Epithelial cell of umbilical artery (primary cell): ENCODE measurements at places on chromosomes 6 and 20. TPM values are rescaled to one million over a fixed set of nuclear protein-coding genes. Genes with fewer than 3 reads are reported as not detected.

The GRM4 gene
- not detected in 2 replicates for total RNA-seq

The CD109 gene
- 34.0 and 35.1 TPM in 2 replicates for total RNA-seq

The SSTR4 gene
- total RNA-seq: not detected in 2 replicates

The JAG1 gene
- 82.5 and 98.8 TPM in 2 replicates for total RNA-seq

The RIPOR3 gene
- under 0.01 and 0.76 TPM in 2 replicates for total RNA-seq

The STMN3 gene
- 0.32 and 0.76 TPM in 2 replicates for total RNA-seq

The DLL1 gene
- 0.65 and 1.7 TPM in 2 replicates for total RNA-seq

The TPX2 gene
- 45.8 and 58.2 TPM in 2 replicates for total RNA-seq

The STMND1 gene
- not detected in 2 replicates for total RNA-seq

The TAPBP gene
- total RNA-seq: 37.7 and 46.4 TPM in 2 replicates

The MYMX gene
- under 0.01 TPM in 1 of 2 replicates, not detected in the other for total RNA-seq

The CCN5 gene
- total RNA-seq: not detected in 2 replicates

The VSX1 gene
- not detected in 2 replicates for total RNA-seq

The ZNF165 gene
- total RNA-seq: 0.46 and 0.65 TPM in 2 replicates

The TAF4 gene
- total RNA-seq: 2.3 and 3.6 TPM in 2 replicates

The TMEM170B gene
- 3.6 and 6.1 TPM in 2 replicates for total RNA-seq

The MMP24 gene
- 0.32 and 0.46 TPM in 2 replicates for total RNA-seq

The SLC32A1 gene
- total RNA-seq: not detected in 2 replicates

The PTGIS gene
- 0.97 and 2.4 TPM in 2 replicates for total RNA-seq

The BTN1A1 gene
- not detected in 2 replicates for total RNA-seq

The PRPH2 gene
- under 0.01 and 0.30 TPM in 2 replicates for total RNA-seq

The SRPK1 gene
- total RNA-seq: 96.5 and 117 TPM in 2 replicates

The SIRPB1 gene
- total RNA-seq: 0.32 TPM in 1 of 2 replicates, not detected in the other

The FOXC1 gene
- total RNA-seq: 4.7 and 5.2 TPM in 2 replicates

The CALHM4 gene
- under 0.01 and 0.46 TPM in 2 replicates for total RNA-seq

The UNC93A gene
- total RNA-seq: not detected in 2 replicates

The TNF gene
- total RNA-seq: under 0.01 TPM in 1 of 2 replicates, not detected in the other

The KLHDC3 gene
- 129 and 140 TPM in 2 replicates for total RNA-seq

The PBOV1 gene
- not detected in 2 replicates for total RNA-seq

The FKBP1C gene
- total RNA-seq: 0.97 TPM in 1 of 2 replicates, not detected in the other

The FRMD1 gene
- total RNA-seq: under 0.01 TPM in 1 of 2 replicates, not detected in the other

The IPCEF1 gene
- 0.32 TPM in 1 of 2 replicates, not detected in the other for total RNA-seq

The RAD21L1 gene
- 0.15 TPM in 1 of 2 replicates, not detected in the other for total RNA-seq

The CD24 gene
- 0.46 and 0.97 TPM in 2 replicates for total RNA-seq

The DEFB132 gene
- not detected in 2 replicates for total RNA-seq

The LAMA4 gene
- total RNA-seq: 307 and 441 TPM in 2 replicates

The CRISP2 gene
- under 0.01 TPM in 1 of 2 replicates, not detected in the other for total RNA-seq

The SLC22A16 gene
- not detected in 2 replicates for total RNA-seq

The PSORS1C1 gene
- total RNA-seq: 1.3 and 3.3 TPM in 2 replicates

The FNDC1 gene
- under 0.01 TPM in 1 of 2 replicates, not detected in the other for total RNA-seq
